ENCODE measurements at places on chromosomes 13 and 19.

DNA sequence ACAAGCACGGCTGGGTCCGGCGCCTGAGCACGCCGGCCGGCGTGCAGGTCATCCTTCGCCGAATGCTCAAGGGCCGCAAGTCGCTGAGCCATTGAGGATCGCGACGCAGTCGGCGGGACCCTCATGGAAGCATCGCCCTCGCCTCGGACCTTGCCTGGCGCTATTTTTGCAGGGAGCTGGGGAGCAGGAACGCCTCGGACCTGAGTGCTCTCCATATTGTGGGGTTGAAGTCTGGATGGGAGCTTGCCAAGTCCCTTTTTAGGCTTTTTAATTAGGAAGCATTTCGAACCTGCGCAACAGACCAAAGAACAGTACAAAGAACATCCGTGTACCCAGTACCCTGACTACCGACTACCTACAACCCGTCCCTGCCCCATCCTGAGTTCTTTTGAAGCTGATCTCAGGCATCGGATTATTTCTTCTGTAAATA, 628 bp downstream of the MRPL34 start:
- no peak for DNase-seq

DNA sequence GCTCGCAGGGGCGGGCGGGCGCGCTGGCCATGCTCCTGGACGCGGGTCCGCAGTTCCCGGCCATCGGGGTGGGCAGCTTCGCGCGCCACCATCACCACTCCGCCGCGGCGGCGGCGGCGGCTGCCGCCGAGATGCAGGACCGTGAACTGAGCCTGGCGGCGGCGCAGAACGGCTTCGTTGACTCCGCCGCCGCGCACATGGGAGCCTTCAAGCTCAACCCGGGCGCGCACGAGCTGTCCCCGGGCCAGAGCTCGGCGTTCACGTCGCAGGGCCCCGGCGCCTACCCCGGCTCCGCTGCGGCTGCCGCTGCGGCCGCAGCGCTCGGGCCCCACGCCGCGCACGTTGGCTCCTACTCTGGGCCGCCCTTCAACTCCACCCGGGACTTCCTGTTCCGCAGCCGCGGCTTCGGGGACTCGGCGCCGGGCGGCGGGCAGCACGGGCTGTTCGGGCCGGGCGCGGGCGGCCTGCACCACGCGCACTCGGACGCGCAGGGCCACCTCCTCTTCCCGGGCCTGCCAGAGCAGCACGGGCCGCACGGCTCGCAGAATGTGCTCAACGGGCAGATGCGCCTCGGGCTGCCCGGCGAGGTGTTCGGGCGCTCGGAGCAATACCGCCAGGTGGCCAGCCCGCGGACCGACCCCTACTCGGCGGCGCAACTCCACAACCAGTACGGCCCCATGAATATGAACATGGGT, 599 bp downstream of the ZIC2 start:
- no peak for DNase-seq

DNA sequence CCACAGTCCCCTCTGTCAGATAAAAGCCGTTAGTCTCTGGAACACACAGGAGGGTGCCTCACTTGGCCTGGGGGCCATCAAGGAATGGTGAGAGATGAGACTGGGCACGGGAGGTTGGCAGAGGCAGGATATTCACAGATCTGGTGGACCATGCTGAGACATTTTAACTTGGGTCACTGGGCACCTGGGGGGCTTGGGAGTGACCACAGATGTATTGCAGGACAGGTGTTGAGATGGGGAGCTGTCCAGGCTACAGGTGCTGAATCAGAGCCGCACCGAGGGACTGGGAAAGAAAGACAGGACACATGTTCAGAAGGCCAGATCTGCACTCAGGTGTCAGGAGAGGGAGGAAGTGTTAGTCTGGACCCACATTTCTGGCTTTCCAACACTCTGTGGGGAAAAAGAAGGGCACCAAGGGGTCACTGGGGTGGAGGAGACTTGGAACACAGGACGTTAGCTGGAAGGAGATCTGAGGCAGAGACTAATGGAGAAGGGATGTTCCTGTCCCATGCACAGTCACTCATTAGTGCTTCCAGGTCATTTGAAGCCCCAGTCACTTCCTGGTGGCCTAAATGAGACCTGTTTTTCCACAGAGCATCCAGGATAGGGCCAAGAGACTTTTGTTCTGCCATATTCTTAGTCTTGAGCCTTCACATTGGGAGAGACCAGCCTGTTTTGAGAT, 56.1 kb downstream of the CHST8 start:
- no peak for DNase-seq

- DNase-seq, result peak; percentile 52
Observed at GRCh38 chr19:1266129-1266915, 2.8 kb upstream of the CIRBP start.

DNA sequence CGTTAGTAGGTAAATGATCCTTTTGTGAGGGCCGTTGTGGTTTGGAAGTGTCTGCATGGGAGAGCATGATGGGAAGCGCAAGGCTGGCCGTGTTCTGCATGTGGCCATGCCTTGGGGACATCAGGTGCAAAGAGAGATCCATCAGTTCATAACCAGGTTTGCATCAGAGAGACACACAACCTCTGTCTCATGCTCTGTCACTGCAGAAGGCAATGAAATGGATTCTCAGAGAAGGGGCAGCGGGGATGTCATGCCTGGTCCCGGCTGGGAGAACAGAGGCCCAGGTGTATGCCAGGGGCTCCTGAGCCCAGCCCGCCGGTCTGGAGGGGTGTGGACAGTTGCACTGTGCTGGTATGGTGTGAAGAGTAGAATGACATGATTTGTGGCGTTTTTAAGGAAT, 60.2 kb downstream of the GGACT start:
- no peak for DNase-seq

DNA sequence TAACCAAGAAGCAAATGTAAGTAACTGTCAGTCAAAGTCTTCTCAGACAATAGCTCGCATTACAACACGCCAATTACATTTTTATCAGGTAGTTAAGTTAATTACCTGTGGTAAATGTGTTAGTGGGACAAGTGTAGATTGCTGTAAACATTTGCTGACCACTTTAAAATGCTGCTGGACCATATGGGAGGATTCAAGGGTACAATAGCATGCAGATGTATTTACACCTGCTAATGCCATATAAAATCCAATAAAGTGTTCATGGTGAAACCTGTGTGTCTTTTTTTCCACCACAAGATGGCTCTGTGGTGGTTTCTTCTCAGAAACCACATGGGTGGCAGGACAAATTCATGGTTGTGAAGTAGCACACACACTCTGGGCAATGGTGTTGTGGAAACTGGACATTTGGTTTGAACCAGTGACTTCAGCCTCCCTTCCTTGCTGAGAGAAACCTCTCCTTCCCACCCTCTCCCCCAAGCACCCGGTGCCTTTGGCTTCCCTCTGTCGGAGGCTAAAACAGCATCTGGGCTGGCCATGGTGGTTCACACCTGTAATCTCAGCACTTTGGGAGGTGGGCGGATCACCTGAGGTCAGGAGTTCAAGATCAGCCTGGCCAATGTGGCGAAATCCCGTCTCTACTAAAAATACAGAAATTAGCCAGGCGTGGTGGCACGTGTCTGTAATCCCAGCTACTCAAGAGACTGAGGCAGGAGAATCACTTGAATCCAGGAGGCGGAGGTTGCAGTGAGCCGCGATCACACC, 18.1 kb upstream of the GTF3A start:
- peak; percentile 12 for DNase-seq

GRCh38 chr13:31767175-31767900, 28.0 kb downstream of the RXFP2 start:
- DNase-seq, result no peak
